ENCODE measurements at places on chromosomes 3 and 15.

- no peaks in the 10 kb centered on the region for H3K4me1 ChIP-seq
- peaks cover 76% of the 10 kb centered on the region for H3K36me3 ChIP-seq
- no peaks in the 10 kb centered on the region for H3K27me3 ChIP-seq
- no peak overlapping the region for H3K4me3 ChIP-seq
- no peak for DNase-seq
Observed at GRCh38 chr3:47337656-47338055, 43.2 kb upstream of the PTPN23 start.

- H3K4me3 ChIP-seq, result no peak overlapping the region
- no peak for DNase-seq
- no peak overlapping the region for H3K27ac ChIP-seq
- H3K27me3 ChIP-seq, result no peaks in the 10 kb centered on the region
Observed at GRCh38 chr15:99155961-99156443, 51.1 kb downstream of the SYNM start.

DNA sequence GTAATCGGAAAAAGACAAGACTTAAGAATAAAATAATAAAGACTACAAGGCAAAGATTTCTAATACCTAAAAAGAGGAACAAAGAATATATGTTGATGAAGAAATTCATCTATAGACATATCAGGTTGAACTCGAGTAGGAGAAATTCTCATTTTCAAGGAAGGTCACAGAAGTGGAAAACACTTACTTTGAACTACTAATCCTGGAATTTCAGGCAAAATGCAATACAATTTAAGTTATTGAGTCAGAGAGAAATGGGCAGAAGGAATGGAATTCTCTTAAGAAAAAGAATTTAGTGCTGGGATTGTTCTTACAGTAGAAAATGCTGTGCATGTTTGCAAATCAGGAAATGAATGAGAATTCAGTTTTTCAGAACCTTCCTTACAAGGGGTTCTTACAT, 135.9 kb upstream of the TGFBR2 start:
- H3K27me3 ChIP-seq, result no peaks in the 10 kb centered on the region
- peaks cover 19% of the 10 kb centered on the region for H3K4me1 ChIP-seq
- no peak overlapping the region for H3K27ac ChIP-seq
- no peak overlapping the region for H3K4me3 ChIP-seq
- DNase-seq, result no peak
- no peaks in the 10 kb centered on the region for H3K36me3 ChIP-seq

- H3K4me1 ChIP-seq, result no peaks in the 10 kb centered on the region
- no peak overlapping the region for H3K27ac ChIP-seq
- no peak for DNase-seq
- H3K27me3 ChIP-seq, result no peaks in the 10 kb centered on the region
Observed at GRCh38 chr3:162632672-162633071, 1136.1 kb downstream of the OTOL1 start.

DNA sequence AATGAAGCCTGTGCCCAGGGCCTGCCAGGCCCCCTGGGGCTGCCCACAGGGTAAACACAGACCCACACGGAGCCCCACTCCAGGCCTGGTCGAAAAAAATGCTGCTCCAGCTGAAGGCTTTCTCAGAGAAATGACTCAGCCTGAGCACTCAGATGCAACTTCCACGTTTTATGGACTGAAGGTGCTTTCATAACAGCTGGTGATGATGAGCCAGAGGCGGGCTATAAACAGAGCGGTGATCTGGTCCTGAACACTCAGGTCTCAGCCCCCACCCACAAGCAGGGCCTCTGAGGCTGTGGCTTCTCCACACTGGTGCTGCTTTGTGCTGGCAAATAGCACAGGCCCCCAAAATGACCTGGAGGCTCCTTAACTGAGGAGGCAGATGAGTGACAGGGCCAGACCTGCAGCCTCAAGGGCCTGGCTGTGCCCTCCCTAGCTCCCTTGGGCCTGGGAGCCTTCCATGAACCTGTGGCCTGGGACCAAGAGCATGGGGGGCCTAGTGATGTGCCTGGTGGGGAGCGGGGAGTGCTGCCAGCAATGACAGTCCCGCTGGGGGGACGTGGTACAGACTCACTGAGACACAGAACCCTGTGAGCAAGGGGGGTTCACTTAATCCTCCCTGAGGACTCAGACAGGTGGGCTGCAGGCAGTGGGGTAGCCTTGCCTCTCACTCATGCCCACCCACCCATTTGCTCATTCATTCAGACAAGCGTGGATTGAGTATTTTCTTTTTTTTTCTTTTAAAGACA, 23.0 kb upstream of the FURIN start:
- peak; percentile 33 for DNase-seq
- H3K27ac ChIP-seq, result no peak overlapping the region
- no peaks in the 10 kb centered on the region for H3K27me3 ChIP-seq
- H3K36me3 ChIP-seq, result no peaks in the 10 kb centered on the region
- no peak overlapping the region for H3K4me3 ChIP-seq
- peaks cover 5% of the 10 kb centered on the region for H3K4me1 ChIP-seq

DNA sequence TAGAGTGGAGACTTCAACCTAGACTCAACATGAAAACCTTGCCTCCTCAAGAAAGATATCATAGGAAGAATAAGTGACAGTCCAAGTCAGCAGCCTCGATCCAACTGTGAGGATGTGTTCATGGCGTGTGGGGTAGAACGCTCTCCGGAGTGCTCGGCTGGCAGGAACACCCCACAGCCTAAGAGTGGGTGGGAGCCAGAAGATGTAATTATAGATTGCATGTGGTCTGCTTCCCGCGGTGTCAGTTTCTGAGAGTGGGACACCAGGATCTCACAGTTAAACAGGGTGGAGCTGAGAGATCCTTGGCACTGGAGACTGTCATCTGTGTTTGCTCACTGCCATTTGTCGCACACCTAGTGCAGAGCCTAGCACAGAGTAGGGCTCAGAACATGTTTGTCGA, 158.0 kb downstream of the CTNNB1 start:
- H3K27me3 ChIP-seq, result no peaks in the 10 kb centered on the region
- no peak for DNase-seq
- no peak overlapping the region for H3K27ac ChIP-seq
